Stimulated activated CD4-positive, alpha-beta T cell treated with anti-CD3 and anti-CD28 coated beads, TNF-alpha, amount 100 ng/mL, for 48 hours (primary cell): ENCODE measurements at places on chromosomes 3 and 15.

GRCh38 chr15:83927704-83928391 lies 273.9 kb downstream of the ADAMTSL3 start:
- DNase-seq = no peak

DNA sequence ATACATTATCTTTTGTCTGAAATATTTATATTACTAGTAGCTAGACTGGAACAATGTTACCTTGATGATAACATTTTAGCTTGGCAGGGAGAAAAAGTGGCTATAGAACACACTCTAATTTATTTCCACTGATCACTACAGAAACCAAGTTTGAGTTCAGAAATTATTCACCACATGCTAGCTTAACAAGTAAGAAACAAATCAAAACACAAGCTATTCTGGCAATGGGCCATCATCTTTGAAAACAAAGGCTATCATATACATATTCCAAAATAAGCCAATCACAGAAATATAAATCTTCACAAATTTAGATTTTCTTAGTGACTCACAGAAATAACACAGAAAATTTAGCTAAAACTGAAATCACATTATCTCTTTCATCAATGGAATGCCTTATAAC lies 17.1 kb downstream of the AQR start:
- DNase-seq = no peak

DNA sequence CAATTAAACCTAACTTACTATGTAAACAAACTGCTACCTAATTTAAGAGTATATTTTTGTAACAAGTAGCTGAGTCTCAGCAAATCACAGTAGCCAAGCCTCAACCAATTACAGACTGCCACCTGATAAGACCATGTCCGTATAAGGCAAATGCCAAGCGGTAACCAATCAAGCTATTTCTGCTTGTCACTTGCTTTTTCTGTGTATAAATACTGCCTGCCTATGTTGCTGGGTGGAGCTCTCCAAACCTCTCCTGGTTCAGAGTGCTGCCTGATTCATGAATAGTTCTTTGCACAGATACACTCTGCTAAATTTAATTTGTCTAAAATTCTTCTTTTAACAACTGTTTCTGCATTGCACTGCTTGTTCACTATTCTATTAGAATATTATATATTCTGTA lies 42.6 kb downstream of the ZNF148 start:
- DNase-seq = no peak

- DNase-seq = no peak
These were observed 318.0 kb downstream of the FGF12 start for GRCh38 chr3:192409201-192409837.
